ENCODE measurements at places on chromosomes 5 and 9. TPM values are rescaled to one million over a fixed set of nuclear protein-coding genes. Genes with fewer than 3 reads are reported as not detected.
A peak's percentile ranks its signal among the peaks of the same experiment; 100 is the strongest.

DNA sequence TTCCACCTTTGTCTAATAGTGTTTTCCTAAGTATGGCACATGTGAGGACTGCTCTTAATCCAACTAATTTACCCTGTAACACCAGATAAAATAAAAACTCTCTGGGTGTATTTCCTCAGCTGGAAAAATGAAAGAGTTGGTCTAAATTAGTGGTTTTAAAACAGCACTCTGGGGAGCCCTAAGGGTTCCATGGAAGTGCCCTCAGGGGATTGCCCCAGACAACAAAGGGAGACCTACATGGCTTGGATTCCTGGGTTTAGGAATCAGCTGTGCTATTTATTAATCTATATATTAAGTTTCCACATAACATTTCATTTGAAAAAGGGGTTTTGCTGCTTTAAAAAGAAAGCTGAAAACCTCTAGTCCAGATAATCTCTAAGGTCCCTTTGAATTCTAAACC, 20.2 kb downstream of the ADAMTS6 start:
- DNase-seq = no peak

UGCG gene
- 21.6 TPM for polyA plus RNA-seq

ADGRD2 gene
- 0.10 TPM for polyA plus RNA-seq

- no peak for DNase-seq
These were observed 50.6 kb upstream of the GLDC start for GRCh38 chr9:6696178-6696577.

DNA sequence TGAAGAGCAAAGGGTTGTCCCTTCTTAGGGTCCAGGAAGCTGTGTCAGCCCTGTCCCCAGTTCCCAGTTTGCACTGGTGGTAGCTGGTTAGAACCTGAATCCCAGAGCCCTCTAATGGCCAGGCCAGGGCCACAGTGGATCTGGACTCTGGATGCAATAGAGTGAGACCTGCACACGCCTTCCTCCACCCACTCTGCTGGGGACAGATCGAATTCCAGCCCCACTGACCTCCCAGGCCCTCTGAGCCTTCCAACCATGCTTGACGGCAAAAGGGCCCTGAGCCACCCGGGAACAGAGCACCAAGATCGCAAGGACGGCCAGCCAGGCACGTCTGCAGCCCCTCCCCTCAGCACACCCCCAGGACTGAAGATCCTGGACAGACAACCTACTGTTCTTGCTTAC, 23.7 kb downstream of the NAIF1 start:
- DNase-seq = no peak

DNA sequence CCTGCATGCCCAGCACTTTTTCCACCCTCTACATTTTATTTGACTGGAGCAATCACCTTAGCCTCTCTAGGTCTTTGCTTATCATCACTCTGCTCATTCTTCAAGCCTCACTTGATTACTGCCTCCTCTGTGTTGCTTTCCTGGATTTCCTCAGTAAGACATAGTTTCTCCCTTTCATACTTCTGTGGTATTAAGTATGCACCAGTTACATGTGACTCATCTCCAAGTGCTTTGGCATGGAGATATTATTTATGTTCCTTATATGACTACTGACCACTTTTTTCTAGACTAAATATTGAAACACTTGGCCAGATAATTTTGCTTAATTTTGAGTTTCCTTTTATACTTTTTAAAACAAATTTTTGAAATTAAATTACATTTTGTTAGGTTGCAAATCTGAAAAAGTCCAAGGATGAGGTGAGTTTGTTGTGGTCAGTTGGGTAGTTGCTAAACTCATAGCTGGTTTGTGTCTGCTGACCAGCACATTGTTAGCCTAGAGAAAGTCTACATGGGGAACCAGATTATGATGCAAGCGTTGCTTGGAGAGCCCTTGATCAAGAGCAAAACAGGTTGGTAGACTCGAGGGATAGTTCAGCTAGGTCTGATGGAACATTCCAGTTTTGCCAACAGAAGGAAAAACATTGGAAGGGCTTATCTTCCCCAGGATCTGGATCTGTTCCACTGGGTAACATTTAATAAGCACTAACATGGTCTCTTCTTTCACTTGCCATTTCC, 140.2 kb downstream of the TMC1 start:
- DNase-seq = peak; percentile 78

DNA sequence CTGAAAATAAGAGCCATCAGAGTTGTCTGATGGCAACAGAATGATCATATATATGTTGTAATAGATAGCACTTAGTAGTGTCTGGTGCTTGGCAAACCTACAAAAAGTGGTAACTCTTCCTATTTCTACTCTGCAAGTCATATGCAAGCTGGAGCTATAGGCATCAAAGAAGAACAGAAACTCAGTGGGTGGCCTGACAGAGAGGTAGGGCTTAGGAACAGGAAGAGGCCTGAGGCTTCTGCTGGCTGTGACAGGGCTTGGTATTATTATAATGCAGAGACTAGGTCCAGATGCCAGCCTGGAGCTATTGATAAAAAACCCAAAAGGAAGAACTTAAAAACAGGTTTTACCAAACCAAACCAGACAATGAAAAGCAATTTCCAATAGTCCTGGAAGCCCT, 4.4 kb upstream of the DIAPH1 start:
- DNase-seq = no peak

DNA sequence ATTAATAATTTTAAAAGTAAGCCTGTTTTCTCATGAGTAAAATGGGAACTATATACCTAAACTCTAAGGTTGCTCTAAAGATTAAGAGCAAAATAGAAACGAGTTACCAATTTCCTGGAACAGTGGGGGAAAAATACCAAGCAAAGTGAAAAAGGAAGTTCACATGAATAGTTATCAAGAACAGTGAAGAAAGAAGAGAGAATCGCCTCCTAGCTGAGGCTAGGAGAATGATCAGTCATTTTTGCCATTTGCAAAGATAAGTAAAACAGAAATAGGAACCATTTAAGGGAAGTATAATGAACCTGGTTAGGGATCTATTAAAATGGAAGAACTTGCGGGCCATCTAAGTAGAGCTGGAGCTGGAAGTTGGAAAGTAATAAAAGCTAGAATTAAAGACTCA, 50.7 kb downstream of the P4HA2 start:
- no peak for DNase-seq

GRCh38 chr5:173412566-173412965, 84.4 kb upstream of the STC2 start:
- DNase-seq = no peak

DNA sequence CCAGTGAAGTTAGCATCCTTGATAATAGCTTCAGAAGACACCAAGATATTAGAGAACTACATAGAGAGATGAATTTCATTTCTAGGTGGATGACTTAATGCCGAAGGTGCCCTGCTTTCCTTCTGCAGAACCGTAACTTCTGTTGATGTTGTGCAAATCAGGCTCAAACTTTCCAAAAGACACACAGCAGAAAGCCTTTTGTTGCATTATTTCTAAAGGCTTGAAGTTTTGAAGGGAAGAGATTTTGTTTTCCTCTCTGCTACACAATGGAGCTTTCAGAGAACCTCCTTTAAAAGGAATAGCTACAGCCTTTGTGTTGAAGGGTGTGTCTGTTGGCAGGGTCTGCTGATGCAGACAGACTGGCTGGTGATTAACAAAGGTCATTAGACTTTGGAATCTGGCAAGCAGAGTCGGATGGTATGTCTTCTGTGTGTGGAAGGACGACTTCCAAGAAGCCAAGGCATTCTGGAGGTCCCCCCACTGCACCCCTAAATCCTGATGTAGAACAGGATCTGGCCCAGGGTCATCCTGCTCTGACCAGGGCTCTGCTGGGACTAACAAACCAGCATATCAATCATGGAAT, 57.8 kb downstream of the ZNF462 start:
- peak; percentile 53 for DNase-seq

DNA sequence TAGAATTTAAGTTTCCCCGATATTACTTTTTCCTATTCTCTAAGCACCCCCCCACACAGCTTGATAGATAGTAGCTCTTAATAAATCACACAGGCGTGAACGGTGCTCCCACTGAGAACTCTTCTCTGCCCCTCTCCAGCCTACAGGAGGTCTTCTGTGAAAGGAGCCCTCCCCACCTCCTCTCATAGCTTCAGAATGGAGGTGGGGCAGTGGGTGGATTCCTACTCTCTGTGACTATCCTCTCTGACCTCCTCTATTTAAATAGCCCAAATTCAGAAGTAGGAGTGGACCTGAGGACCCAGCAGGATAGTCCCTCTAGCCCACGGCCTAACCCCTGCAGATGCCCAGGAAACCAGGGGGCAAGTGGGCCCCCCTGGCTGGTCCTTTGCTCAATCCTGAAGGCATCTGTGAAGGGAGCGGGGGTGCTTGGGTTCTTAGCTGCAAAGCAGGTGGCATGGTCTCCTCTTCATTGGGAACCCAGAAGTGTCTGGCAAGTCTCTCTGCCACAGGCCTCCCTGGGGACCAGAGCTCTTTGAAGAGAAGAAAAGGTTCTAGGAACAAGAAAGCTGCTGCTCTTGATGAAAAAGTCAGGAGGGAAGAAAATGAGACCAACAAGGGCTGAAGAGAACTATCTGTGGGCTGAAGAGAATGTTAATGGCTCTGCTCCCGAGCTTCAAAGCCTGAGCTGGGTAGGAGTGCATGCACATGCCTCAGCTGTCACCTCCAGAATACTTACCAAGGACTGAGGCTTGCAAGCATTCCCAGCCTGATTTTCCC, 21.1 kb upstream of the HSPA9 start:
- DNase-seq = no peak

All from mammary epithelial cell (primary cell).